Stimulated activated naive B cell treated with anti-CD40 and anti-IgM and Interleukin-4, amounts not matched to agents 10 μg/mL and 1 μg/mL and 100 μg/mL, for 72 hours (primary cell): ENCODE measurements at places on chromosomes 1 and 21.
A peak's percentile ranks its signal among the peaks of the same experiment; 100 is the strongest.

- DNase-seq, result no peak
Observed at GRCh38 chr1:60367532-60367931, 294.0 kb upstream of the C1orf87 start.

GRCh38 chr1:25800703-25801377 lies 847 bp downstream of the SELENON start:
- DNase-seq, result no peak

- no peak for DNase-seq
Observed at GRCh38 chr1:25178917-25179561, 53.3 kb downstream of the SYF2 start.

DNA sequence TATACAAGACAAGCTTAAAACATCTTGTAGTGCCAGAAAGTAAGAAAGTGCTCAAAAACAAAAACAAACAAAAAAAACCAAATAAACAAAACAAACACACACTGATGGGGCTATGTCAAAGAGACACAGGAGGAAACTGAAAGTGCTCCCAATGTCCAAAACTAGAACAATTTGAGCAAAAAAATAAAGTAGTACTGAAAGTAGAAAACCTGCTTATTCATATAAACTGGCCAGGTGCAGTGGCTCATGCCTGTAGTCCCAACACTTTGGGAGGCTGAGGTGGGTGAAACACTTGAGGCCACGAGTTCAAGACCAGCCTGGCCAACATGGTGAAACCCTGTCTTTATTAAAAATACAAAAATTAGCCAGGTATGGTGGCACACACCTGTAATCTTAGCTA lies 129.9 kb downstream of the GLUL start:
- DNase-seq, result no peak

DNA sequence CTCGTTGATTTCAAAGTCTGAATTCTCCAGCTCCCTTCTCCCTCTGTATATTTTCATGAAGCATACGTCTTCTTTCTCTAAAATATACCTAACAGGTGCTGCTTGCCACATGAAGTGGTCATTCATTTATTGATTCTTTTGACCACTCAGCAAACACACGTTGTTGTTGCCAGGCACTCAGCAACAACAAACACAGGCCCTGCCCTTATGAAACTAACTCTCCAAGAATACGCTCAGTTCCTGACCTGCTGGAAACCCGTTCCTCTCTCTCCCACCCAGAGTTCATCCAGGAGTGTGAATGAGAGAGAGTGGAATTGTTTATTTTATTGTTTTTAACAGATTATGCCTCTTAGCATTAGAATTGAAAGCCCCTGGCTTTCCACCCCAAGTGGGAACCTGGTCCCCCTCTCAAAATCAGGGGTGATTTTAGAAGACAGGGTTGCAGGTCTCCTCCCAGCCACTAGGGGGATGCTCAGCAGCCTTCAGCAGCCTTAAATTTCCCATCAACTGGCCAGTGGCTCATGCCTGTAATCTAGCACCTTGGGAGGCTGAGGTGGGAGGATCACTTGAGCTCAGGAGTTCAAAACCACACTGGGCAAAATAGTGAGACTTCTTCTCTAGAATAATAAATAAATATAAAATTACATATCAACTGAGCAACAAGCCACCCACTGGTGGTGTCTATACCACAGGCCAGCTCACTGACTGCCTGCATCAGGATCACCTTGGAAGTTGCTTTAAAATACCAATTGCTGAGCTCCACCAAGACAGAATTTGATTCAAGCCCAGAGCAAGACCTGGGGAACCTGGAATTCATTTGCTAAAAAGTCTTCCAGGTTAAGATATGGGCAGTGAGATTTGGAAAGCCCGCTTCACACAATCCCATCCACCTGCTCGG lies 181.0 kb upstream of the KLHDC7A start:
- no peak for DNase-seq

DNA sequence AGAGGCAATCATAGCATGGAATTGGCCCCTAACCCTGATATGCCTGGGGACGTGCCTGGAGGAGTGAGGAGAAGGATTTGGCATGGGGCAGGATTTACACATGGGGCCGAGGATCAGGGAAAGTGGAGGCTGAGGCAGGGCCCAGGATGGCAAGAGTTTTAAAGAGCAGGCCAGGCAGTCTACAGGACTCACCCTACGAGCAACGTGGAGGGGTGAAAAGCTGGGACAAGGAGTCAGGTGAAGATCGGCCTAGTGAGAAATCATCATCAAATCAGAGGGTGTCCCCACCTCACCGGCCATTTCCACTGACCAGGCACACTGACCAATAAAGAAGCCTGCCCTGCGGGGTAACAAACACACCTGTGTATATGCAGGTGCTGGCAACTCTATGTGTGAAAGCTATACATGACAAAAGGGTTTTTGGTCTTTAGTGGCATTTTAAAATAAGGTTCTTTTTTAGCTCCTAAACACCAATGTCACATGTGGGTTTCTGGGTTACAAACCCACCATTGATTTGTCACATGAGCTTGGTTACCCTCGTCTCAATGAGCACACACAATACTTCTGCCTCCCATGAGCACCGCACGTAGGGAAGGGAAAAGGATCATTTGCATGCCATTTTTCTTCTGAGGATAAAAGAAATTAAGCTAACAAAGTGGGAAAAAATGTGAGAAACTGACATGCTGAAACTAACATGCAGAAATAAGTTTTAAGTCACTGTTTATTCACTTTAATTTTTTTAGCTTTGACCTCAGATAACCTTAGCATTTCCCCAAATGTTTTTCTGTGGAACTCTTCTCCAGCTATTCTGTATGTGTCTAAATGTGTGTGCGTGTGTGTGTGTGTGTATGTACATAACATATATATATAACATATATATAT lies 168.1 kb upstream of the EDN2 start:
- DNase-seq, result no peak

DNA sequence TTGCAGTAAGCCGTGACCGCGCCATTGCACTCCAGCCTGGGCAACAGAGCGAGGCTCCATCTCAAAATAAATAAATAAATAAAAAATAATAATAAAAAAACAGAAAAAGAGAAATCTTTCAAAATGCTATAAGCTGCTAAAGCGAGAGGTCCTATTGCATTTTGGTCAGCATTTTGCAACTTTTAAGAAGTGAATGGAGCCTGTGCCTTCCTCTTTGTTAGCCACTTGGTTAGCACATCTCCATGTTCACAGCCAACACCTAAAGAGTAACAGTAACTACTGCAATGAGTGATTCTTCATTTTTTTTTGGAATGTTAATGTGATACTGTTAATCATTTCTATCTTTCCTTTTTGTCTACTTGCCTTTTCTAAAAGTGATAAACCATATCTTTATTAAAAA lies 80.6 kb downstream of the ERG start:
- no peak for DNase-seq

DNA sequence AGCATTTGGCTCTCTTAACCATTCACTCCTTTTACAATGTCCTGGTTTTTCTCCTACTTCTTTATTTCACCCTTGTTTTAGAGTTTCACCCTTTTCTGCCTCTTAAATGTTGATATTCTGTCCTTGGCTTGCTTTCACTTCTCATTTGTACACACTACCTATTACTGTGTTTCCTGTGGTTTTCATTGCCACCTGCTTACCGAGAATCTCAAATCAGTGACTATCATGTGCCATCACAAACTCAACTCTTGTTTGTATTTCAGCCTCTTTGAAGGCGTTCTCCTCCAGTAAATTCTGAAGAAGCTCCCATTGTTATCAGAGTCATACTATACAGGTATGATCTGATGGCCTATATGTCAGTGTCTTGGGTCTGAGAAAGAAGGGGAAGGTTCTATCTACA lies 65.7 kb downstream of the NPHS2 start:
- DNase-seq, result no peak

GRCh38 chr1:70353601-70354331 lies 756 bp downstream of the ANKRD13C start:
- DNase-seq, result peak; percentile 3

DNA sequence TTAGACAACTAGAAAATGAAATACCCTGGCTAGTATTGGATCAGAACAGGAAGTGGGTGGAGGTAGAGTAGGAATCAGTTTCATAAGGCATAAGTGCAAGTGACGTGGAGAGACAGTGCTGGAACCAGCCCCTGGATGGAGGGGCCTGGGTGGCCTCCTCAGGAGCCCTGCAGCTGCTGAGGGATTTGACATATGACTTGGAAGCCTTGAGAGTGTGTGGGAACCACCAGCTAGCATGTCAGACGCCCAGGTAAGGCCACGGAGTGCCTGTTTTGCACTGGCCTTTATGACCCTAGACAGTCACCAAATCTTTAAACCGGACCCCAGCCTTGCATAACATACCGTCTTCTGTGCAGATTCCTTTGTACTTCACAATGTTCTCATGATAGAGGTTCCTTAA lies 94.4 kb downstream of the RAVER2 start:
- DNase-seq, result no peak

DNA sequence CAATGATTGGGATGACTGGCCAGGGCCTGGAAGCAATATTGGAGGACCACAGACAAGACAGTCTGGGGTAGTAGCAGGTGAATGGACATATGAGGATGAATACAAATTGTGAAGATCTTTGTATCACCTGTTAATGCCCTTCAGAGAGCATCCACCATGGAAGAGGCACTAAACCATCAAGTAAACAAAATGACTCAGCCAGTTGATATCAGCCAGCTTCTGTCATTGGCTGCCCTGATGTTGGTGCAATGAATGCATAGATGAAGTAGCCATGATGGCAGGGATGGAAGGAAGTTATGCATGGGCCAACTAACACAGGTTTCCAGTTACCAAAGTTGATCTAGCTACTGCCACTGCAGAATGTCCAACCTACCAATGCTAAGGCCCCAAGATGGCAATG lies 16.1 kb upstream of the ERI3 start:
- no peak for DNase-seq

- DNase-seq, result no peak
Observed at GRCh38 chr1:208059409-208060001, 148.6 kb upstream of the CD34 start.

DNA sequence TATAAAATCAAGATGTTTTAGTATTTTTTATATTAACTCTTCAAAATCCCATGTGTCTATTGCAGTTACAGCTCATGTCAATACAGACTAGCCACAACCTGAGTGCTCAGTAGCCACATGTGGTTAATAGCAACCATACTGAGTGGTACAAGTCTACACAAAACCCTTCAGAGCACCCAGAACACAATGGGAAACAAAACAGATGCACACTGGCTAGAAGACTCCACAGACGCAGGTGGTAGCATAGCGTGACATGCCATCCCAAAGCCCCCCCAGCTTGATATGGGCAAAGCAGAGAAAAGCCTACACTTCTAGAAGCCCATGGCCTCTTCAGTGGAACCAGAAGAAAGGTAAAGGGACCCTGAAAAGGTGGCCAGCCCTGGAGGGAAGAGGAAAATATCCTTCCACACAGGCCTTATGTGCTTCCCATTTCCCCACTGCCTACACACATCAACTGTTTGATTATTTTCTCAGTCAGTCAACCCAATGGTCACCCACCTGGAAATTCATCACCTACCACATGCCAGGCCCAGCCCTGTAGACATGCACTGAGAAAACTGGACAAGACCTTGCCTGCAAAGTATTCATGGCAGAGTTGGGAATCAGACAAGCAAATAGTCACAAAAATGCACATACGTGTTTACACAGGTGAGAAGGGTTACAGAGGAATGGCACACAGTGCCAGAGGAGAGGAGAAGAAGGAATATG lies 175.0 kb downstream of the VAV3 start:
- DNase-seq, result no peak

- DNase-seq, result no peak
Observed at GRCh38 chr21:38849776-38850175, 44.0 kb downstream of the ETS2 start.

GRCh38 chr1:228507961-228508652 lies 20.9 kb downstream of the RNF187 start:
- no peak for DNase-seq

GRCh38 chr1:14371771-14372497 lies 226.6 kb upstream of the KAZN start:
- no peak for DNase-seq

DNA sequence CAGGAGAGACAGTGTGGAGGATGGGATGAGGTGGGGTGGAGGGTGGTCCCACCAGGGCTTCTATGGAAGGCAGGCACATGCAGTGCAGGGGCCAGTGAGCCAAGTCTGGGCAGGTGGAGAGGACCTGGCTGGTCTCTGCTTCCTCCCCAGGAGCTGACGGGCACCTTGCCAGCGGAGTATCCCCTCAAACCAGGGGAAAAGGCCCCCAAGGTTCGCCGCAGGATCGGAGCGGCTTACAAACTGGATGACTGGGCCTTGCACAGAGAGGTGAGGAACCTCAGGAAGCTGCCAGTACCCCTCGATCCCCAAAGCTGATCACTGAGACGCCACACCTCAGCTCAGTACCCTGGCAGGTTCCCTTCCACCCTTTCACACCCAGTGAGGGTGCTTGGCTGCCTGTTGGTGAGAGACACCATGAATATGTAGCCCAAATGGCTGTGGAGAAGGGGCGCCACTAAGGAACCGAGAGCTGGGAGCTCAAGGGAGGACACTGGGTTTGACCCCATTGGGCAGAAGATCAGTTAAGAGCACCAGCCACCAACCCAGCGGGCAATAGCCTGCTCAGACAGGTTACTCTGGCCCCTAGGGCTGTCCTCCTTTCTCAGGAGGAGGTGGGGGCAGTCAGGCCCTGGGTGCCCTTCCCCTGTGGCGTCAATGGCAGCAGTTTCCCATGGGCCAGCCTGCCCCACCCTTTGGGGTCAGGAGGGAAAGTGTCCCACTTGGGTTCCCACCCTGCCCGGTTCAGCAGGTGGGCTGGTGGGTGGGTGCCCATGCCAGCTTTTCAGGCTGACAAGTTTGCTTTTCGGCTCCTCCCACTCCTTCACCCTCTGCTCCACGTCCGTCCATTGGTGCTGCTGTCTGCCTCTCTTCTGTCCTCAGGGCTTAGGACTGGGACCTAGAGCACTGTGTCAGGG lies 5.5 kb downstream of the INAVA start:
- no peak for DNase-seq

GRCh38 chr1:234773936-234774677 lies 164.1 kb upstream of the IRF2BP2 start:
- no peak for DNase-seq

GRCh38 chr1:215600867-215601266 lies 33.8 kb downstream of the KCTD3 start:
- no peak for DNase-seq

- DNase-seq, result peak; percentile 63
Observed at GRCh38 chr1:204564835-204565234, 48.6 kb downstream of the MDM4 start.

DNA sequence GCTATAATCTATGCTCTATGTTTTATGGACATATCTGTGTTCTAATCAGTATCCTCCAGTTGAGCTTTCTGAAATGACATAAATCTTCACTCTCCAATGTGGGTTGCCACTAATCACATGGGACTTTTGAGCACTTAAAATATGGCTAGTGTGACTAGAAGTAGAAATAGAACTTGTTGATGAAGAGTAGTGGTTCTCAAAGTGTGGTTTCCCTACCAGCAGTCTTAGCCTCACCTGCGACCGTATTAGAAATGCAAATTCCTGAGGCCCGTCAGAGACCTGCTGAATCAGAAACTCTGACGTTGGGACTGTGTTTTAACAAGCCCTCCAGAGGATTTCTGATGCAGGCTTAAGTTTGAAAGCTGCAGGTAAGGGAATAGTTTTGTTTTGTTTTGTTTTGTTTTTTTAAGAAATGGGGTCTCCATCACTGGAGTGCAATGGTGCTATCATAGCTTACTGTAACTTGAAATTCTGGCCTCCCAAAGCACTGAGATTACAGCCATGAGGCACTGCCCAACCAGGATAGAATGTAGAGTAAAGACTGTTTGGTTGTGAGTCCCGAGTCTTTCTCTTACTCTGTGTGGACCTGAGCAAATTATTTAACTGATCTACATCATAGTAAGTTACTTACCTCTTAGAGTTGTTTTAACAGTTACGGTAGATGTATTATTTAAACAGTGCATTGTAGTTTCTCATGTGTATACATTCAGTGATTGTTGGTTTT lies 21.7 kb downstream of the GLRX2 start:
- DNase-seq, result no peak

- DNase-seq, result no peak
Observed at GRCh38 chr21:46482225-46482845, 23.6 kb downstream of the DIP2A start.
